CD4-positive, alpha-beta memory T cell (primary cell): ENCODE measurements at places on chromosomes 3 and 15. TPM values are rescaled to one million over a fixed set of nuclear protein-coding genes. Genes with fewer than 3 reads are reported as not detected.

The RETNLB gene
- total RNA-seq: not detected

The ANKRD34C gene
- total RNA-seq: not detected

The SH3GL3 gene
- not detected for total RNA-seq

- H3K27ac ChIP-seq: no peak overlapping the region
- H3K36me3 ChIP-seq: no peaks in the 10 kb centered on the region
- peaks cover 14% of the 10 kb centered on the region for H3K4me1 ChIP-seq
- DNase-seq: no peak
- H3K4me3 ChIP-seq: no peak overlapping the region
- H3K27me3 ChIP-seq: no peaks in the 10 kb centered on the region
Observed at GRCh38 chr15:73983211-73983727, 8.8 kb downstream of the STOML1 start.

DNA sequence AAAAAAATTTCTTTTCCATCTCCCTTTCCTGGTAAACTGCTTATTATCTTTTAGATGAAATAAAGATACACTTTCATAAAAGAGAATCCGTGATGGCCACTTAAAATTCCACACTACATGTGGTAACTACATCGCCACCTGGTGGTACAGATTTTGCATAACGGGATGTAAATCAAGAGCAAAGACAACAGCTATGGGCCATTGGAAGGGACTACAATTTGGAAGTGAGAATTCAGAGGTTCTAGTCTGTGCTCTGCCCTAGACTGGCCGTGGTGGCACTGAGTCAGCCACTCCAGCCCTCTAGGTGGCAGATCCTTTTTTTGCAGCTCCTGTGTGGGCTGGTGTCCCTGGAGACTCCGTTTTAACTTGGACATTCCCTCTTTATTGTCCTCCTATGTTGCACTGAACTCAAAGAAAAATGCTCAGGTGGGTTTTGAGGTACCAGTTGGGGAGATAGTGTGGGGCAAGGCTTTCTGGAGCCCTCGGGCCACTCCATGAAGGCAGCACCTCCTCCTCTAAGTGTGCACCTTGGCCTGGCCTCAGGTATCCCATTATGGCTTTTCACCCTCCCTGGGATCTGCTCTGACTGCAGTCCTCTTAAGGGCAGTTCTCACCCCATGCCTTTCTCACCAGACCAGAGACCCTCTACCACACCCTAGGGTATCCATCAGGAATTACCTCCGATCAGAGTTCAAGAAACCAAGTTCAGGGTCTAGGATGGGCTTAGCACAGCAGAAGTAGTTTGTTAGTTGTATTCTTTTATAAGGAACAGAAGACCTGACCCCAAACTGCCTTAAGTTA is 54.9 kb downstream of the SPSB4 start:
- H3K4me1 ChIP-seq: no peaks in the 10 kb centered on the region
- no peaks in the 10 kb centered on the region for H3K27me3 ChIP-seq
- peak; percentile 39 for DNase-seq
